ENCODE measurements at places on chromosomes 5 and 9.

- DNase-seq = no peak
These were observed 28.2 kb downstream of the SH3PXD2B start for GRCh38 chr5:172426086-172426485.

GRCh38 chr5:31701642-31702299 is 62.8 kb downstream of the PDZD2 start:
- no peak for DNase-seq

- no peak for DNase-seq
These were observed 22.8 kb upstream of the CORO2A start for GRCh38 chr9:98215271-98215670.

GRCh38 chr5:91026466-91026865 is 356.7 kb downstream of the ARRDC3 start:
- no peak for DNase-seq

DNA sequence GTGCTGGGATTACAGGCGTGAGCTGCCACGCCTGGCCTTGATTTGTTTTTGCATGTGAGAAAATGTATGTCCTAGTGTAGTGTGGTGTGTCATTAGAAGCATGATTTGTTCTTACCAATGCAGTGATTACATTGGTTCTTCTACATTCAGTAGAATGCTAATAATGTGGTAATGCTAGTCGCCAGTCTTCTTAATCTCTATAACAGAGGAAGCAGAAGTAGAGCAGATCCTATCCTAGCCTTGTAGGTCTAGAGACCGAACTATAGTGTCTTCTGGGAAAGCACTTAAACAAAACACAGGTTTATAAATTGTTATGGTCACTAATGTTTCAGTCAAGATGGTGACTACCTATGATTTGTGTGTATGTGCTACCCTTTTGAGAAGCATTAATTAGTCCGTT is 197.5 kb upstream of the DMRT1 start:
- no peak for DNase-seq

GRCh38 chr5:168132241-168132641 is 159.2 kb upstream of the WWC1 start:
- DNase-seq = no peak

DNA sequence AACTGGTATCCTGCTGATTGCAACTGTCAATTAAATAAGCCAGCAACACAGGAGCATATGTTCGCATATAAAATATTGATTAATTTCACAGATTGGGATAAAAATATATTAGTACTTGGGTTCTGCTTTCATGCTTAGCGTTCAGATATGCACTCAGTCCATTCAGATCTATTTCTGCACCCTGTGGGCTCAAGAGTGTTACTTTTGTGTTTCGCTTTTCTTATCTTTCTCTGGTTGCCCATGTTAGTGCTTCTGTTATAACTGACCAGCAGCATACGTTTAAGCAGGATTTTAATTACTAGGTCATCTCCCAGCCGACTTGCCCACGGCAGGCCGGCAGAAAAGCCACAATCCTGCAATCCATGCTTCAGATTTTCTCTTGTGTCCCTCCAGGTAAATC is 289.1 kb downstream of the EBF1 start:
- no peak for DNase-seq

DNA sequence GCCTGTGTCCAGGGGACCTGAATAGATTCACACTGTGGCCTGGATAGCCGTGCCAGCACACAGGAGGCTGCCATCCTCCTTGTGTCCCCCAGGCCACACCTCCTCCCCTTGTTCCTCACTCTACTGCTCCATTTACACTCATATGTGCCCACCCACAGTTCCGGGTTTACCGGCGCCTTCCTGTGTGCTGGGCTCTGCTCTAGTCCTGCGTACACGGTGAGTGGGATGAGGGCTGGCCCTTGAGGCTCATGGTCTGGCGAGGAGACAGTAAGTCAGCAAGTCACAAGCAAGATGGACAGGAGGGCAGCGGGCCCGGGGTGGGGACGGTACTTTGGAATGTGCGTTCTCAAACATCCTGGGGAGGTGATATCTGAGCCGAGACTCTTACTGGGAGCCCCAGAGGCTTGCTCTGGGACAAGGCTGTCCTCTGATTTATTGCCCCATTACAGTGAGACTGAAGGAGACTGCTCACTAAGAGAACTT is 32.4 kb upstream of the NXNL2 start:
- no peak for DNase-seq

DNA sequence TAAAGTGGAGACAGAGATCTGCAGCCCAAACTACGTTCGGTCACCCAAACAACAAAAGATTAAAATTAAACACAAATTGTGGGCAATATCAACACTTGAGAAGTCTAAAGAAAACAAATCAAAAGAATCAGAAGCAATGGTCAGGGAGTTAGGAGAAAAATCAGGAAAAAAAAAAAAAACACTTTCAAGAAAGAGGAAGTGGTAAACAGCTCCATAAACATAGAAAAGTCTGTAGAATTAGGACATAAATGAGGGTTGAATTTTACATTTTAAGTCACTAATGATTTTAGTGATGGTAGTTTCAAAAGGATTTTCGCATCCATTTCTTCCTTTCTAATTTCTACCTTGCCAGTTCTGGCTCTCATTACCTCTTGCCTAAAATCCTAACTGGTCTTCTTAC is 10.1 kb downstream of the RNF145 start:
- DNase-seq = no peak

Data from activated naive CD4-positive, alpha-beta T cell (primary cell).